Fibroblast of the aortic adventitia (primary cell): ENCODE measurements at places on chromosomes 1 and 21. TPM values are rescaled to one million over a fixed set of nuclear protein-coding genes. Genes with fewer than 3 reads are reported as not detected.

DNA sequence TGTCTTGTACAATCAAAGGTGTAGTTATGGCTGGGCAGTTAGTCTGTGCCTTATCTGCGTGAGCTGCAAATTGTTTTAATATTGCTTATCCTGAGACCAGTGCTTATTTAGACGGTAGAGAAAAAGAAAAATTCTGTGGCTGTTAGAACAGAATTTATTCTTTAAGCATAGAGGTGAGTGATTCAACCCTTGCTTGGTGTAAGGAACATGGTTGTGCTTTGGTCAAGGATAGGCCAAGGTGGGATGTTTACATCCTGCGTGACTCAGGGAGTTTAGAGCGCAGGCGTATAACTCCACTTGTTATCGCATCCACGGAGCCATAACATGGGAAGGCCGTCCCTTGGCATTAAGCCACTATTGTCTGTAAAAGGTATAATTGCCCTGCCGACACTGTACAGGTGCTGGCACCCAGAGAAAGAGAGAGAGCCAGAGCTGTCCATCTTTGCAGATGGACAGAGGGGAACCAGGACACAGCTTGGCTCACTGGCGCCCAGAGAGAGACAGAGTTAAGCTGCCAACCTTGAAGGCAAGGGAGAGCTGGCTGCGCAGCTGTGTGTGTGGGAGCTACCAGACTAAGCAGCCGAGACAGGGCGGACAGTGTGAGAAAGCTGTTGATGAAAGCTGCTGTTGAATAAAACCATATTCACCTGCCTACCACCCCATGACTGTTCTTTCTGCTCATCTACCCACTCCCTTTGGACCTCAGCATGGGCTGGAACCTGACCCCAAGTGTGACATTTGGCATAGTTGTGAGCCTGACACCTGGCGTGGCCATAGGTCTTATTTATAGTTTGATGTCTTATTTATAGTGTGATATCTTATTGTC lies 200.4 kb downstream of the DYRK1A start:
- no peak for DNase-seq

DNA sequence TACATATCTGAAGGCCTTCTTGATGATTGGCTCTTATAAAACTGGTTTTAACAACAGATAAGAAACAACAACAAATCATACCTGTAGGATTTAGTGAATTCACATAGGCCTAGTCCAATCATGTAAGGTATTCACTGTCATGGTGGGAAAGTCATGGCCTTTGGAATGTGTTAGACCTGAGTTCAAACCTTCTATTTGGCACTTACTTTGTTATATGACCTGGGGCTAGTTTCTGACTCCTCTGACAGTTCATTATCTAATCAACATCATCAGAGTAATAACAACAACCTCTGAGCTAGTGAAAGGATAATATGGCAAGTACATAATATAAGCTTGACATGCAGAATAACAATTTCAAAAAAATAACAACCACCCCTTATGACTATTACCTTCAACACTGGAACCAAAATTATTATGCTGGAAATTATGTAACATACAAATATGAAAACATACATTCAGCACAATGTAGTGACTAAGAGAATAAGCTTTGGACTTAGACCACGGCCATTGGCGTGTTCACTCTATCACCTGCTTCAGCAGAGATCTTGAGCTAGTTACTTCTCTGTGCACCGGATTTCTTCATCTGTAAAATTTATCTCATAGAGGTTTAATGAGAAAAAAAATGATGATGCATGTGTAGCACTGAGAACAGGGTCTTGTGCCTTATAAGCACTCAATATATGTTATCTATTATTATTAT lies 597.6 kb downstream of the LMO4 start:
- DNase-seq: no peak

The LCE2A gene
- not detected in 2 replicates for total RNA-seq

DNA sequence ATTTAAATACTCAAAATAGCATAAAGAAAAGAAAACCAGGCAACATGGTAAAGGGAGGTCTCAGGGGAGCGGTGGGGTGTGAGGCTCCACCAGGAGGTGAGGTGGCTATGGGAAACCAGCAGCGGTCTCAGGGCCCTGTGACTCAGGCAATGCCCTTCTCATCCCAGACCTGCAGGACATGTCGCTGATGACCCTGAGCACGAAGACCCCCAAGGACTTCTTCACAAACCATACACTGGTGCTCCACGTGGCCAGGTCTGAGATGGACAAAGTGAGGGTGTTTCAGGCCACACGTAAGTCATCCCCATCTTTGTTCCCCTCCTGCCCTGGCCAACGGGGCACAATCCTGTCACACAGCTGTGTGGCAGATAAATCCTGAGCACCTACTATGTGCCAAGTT lies 31.5 kb downstream of the PADI4 start:
- no peak for DNase-seq

The DIP2A gene
- 26.5 and 34.4 TPM in 2 replicates for total RNA-seq

The KRTAP13-2 gene
- total RNA-seq: not detected in 2 replicates

The TFAP2E gene
- 0.18 and 0.25 TPM in 2 replicates for total RNA-seq

DNA sequence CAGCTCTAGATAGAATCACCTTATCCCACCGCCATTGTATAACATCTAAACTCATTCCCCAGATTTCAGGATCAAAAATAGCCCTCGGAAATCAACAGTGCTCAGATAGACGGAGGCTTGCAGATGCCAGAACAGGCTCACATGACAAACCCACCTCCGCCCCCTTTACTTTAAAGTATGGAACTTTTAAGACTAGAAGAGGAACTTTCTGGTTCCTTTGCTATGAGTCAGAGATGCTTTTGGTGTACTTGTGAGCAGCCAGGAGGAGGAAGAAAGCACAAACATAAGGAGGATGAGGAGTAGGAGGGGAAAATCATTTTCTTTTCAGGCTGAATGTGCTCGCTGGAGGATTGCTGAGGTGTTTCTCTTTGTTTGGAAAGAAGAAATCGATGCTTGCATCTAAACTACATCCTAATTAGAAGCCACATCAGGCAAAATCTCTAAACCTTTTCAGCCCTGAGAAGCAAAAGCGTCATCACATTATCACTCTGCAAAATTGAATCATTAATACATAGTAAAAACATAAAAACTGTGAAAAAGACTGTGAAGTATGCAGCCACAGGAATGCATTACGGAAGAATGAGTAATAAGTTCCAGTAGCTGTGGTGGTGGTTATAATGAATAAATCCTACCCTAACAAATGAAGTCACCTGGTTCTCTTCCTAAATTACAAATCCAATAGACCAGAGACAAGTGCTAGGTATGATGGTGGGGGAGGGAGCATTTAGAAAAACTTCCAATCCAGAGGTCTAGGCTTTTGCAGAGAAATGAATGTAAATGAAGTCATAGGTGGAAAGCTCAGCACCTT lies 251.3 kb downstream of the KCNH1 start:
- no peak for DNase-seq

The SHE gene
- 0.09 and 0.49 TPM in 2 replicates for total RNA-seq

DNA sequence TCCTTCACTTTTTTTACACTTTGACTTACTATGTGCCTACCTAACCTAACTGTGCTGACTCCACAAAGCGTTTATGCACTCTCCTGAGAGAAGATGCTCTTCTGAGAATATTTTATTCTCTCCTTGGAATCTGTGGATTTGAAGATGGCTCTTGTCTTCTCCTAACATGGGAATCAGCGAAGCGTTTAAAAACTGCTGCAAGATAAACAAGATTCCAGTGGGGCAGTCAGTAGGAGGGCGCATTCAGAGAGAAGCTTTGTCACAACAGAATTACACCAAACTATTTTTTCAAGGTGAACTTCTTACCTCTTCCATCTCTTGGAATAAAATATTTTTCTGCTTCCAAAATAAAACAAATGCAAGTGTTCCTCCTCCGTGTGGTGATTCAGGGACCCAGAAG lies 113.1 kb downstream of the FOXD2 start:
- DNase-seq: no peak

- DNase-seq: no peak
These were observed 75.6 kb downstream of the MRPS6 start for GRCh38 chr21:34148826-34149558.

DNA sequence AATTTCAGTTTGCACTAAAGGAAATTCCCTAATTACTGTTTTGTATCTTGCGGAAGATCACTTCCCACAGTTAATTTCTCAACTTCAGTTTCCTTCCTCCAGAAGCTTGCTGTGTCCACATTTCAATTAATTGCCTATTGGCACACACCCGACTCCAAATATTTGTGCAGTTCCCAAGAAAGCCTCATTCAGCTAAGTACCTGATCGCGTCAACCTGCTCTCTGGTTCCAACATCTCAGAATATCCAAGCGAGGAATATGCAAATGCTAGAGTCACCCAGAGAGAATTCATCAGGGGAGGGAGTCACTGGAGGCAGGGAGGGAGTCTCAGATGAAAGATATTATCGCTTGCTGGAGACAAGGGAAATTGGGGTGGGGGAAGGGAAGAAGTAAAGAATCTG lies 351.3 kb downstream of the RRAGC start:
- DNase-seq: no peak
